ENCODE measurements at places on chromosomes 7 and 10. TPM values are rescaled to one million over a fixed set of nuclear protein-coding genes. Genes with fewer than 3 reads are reported as not detected.

Gene IFIT1B
- polyA plus RNA-seq, result 0.53 TPM

Gene RBAK
- 11.1 TPM for polyA plus RNA-seq

Gene HMX2
- polyA plus RNA-seq, result not detected

Gene C10orf105
- 0.06 TPM for polyA plus RNA-seq

Gene DGKB
- polyA plus RNA-seq, result 0.53 TPM

Gene SRRM3
- polyA plus RNA-seq, result 0.63 TPM

Gene SOSTDC1
- 10.2 TPM for polyA plus RNA-seq

- peak; percentile 49 for DNase-seq
Measured at GRCh38 chr10:110138197-110138812, 69.1 kb upstream of the MXI1 start.

DNA sequence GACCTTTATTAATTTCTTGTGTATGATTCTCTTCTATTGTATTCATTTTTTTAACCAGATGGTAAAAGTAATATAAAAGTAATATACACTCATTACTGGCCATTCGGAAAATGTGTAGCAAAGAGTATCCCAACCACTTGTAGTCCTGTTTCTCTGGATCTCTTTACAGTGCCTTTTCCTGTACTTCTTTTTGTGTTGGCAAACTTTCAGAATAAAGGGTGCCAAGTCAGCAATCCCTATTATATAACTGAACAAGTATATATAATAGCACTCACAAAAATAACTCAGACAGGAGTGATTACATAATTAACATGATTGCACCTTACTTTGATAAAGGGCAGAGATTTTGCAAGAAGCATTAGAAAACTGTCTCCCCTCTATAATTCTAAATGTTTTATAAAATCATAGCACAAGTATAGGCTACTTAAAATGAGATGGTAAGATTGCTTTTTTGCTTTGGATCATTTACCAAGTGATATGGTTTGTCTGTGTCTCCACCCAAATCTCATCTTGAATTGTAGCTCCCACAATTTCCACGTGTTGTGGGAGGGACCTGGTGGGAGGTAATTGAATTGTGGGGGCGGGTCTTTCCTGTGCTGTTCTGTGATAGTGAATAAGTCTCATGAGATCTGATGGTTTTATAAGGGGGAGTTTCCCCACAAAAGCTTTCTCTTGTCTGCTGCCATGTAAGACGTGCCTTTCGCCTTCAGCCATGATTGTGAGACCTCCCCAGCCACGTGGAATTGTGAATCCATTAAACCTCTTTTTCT lies 41.5 kb upstream of the EPC1 start:
- no peak for DNase-seq

- no peak for DNase-seq
Measured at GRCh38 chr10:29501692-29502091, 133.1 kb downstream of the SVIL start.

GRCh38 chr10:29204070-29204800 lies 84.6 kb upstream of the LYZL1 start:
- no peak for DNase-seq

GRCh38 chr7:38753347-38753746 lies 122.2 kb upstream of the AMPH start:
- no peak for DNase-seq

- no peak for DNase-seq
Measured at GRCh38 chr7:77855371-77856083, 57.0 kb downstream of the PHTF2 start.

- no peak for DNase-seq
Measured at GRCh38 chr10:17787087-17787961, 21.8 kb upstream of the MRC1 start.

DNA sequence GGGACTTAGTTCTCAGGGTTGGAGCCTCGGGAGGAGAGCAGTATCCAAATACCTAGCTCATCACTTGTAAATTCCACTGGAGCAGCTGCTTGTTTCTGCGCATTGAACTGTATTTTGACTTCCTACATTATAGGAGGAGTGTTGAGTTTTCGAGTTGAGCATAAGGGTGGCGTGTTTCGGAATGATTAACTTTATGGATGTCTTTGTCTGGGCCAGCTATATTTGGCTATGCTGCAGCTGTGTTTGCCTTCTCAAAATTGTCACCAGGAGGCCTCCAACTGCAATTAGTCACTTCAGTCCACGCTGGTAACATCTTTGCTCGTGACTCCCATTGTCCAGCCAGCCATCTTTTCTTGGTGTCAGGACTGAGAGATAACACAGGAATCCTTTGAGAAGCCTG lies 9.1 kb downstream of the CELF2 start:
- DNase-seq, result no peak

DNA sequence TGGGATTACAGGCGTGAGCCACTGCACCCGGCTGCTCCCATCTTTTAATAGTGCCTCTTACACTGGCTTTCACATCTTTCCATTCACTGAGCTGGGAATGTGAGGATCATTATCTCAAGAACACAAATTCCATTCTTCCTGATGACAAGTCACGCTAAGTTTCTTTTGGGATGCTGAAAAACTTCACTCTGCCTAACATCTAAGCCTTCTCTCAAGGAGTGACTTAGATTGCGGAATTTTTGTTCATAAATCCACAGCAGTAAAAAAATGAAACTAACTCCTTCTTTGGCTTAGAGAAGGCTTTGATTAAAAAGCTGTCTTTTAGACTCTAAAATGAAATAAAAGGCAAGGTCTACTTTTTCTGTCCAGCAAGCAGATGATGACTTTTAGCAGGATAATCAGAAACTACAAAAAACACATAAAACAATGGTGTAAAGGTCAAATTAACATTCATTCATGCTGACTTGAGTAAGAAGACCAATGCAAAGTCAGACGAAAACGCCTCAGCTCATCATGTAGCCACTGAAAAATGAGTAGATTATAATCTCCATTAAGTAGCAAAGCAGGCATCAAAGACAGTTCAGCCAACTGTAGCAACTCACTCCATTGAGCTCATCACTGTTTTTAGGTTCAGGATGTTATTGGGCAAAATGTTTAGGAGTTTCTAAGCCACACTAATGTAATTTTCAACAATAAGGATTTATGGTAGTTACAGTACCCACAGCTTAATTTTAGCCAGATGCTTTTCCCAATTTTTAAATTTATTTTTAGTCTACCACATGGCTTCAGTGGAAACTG lies 178.8 kb downstream of the ELMO1 start:
- DNase-seq, result no peak

GRCh38 chr10:76435157-76435556 lies 1003.7 kb downstream of the LRMDA start:
- no peak for DNase-seq

- no peak for DNase-seq
Measured at GRCh38 chr10:95297402-95297801, 6.6 kb upstream of the PDLIM1 start.

- no peak for DNase-seq
Measured at GRCh38 chr10:93334901-93335327, 147.2 kb downstream of the MYOF start.

DNA sequence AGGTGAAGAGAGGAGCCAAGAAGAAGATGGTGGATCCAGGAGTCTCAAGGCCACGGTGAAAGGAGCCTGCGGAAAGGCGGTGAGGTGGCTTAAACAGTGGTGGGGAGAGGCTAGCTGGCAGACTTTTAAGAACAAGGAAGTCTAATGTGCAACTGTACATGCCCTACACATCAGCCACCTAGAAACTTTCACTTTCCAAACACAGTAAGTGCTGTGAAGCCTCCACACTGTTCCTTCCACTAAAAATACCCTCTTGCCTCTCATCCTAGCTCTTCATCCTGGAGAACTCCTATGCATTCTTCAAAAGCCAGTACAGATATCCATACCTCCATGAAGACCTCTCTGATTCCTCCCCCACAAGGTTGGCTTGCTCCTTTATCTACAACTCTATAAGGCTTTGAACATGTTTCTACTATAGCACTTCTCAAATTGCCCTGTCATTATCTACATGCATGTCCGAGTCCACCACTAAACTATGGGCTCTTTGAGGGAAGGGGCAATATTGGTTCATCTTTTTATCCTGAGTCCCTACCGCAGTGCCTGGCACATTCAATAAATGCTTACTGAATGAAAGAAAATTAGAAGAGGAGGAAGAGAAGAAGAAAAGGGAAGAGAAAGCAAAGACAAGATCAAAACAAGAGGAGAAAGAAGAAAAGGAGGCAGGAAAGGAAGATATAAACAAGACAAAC lies 54.2 kb downstream of the DNAJC12 start:
- no peak for DNase-seq

DNA sequence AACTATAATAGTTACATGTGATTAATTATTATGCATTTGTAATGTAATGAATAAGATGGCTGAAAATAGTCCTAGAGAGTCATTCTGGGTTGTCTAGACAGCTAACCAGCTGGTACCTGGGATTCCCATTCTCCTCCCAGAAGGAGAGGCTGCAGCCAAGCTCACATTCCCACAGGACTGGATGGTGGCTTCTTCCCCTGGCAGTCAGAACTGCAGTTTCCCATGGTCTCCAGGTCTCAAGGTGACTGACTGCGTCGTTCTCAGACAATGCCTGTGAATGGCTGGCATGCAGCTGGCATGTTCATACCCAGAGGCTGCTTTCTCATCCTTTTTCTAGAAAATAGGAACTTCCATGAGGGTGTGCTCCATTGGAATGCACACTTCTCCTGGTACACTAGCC lies 21.3 kb downstream of the TAS2R16 start:
- DNase-seq, result no peak

DNA sequence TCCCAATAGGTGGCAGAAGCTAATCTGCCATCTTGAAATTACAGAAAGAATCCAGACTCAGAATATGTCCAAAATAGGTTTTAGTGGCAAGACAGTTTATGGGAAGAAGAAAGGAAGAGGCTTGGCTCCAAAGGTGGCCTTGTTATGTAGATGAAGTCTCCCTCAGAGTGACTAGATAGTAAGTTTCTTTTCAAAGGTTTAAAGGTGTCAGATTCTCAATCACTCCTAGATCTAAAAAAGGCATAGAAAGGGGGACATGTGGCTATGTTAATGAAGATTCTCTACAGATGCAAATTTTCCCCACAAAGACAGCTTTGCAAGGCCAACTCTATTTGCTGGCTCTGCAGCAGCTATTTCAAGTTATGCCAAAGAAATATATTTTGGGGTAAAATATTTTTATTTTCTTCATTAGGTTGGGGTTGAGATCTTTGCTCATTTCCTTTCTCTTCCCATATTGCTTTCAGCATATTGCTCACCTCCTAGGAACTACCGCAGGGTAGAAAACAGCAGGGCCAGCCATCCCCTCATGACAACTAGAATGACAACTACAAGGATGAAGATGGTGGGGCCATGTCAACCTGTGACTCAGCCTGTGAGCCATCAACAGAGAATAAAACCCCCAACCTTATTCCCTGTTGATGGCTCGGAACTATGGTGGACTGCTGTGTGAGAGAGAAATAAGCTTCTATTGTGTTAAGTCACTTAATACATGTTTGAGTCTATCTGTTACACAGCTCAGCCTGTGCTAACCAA lies 274.0 kb upstream of the GALNT17 start:
- no peak for DNase-seq

DNA sequence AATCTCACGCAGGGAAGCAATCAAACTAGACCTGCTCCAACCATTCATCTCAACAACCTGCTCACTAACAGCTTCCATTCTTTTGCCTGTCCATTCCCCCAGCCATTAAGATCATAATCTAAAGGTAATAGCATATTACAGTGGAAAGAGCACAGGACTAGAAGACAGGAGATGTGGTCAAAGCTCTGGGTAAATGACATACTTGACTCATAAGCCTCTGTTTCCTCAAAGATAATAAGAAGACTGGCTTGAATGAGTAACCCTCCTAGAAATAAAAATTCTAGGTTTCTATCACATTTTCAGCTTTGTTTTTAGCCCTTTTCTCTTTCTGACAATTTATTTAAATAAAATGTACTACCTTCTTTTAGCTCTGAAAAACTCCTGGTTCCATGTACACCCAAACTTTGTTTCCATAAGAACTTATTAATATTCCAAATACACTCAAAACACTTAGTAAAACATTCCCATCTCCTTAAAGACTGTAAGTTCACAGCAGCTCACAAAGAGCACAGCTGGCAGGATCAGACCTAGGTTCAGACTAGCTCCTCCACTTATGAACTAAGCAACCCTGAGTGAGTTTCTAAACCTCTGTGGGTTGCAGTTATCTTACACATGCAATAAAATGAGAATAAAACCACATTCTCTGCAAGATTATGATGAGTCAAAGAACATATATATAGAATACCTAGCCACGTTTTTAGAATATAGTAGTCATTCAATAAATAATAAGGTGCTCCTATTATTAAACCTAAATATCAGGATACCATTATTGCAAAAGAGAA lies 11.6 kb downstream of the FAM204A start:
- DNase-seq, result no peak

DNA sequence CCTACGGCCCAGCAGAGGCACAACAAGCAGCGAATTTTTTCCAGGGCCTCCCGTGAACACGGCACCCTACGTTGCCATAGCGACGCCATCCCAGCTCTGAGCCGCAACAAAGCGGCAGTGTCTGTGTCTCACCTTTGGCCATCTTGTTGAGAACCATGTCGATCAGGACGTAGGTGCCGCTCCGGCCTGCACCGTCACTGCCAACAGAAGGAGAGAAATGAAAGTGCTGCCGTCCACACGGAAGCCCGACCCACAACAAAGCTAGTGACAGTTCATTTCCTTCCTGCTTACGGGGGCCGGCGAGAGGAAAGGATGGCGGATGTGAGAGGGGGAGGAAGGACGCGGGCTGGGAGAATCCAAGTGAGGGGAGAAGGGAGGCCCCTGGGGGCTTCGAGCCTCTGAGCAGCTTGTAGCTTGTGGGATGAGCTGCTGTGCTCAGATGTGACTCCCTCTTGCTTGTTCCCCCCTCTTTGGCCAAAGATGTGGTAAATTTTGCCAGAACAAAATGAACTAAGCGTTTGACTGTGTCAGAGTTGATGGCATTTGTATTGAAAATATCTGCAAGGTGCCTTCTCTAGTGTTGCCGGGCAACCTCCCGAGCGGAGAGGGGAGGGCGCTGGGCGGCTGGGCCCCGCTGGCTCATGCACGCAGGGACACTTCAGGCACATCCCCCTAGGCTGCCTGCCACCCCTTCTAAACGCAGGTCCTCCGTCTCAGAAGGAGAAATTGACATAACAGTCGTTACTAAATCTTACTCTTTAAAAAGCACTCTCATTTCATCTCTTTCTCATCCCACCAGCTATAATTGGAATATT lies 232.2 kb downstream of the DNAJB6 start:
- DNase-seq, result peak; percentile 17

- no peak for DNase-seq
Measured at GRCh38 chr10:112374724-112375541, 1.0 kb downstream of the ACSL5 start.

DNA sequence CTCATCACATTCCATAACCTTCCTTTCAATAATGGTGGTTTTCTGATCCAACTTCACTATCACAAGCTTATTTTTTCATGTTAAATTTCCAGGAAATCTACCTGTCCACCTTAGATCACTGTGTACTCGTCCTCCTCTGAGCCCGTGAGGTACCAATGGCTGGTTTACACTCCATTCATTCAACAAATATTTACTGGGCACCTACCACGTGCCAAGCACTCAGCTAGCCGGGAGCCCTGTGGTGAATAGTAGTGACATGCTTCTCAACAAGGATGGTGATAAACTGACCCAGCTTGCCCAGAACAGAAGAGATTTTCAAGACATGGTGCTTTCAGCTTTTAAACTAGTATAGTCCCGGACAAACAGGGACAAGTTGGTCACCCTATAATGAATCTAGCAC lies 98.2 kb downstream of the FAM204A start:
- no peak for DNase-seq

Measured in forelimb muscle (tissue), 1 donor.